Epithelial cell of proximal tubule (primary cell): ENCODE measurements at places on chromosomes 16 and 17.

GRCh38 chr16:65375651-65376050 is 253.8 kb upstream of the CDH11 start:
- no peak for DNase-seq

- DNase-seq: no peak
These were observed 142.3 kb downstream of the HS3ST4 start for GRCh38 chr16:25834101-25834500.

DNA sequence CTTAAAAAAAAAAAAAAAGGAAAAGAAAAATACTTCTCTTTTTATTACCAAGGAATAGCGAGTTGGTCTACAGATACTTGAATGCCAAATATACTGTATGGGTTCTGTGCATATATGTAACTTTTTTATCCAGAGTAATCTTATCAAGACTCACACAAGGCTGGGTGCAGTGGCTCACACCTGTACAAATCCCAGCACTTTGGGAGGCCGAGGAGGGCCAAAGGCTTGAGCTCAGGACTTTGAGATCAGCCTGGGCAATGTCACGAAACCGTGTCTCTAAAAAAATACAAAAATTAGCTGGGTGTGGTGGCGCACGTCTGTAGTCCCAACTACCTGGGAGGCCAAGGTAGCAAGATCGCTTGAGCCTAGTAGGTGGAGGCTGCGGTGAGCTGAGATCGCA is 137.4 kb upstream of the TMEM97 start:
- DNase-seq: no peak

DNA sequence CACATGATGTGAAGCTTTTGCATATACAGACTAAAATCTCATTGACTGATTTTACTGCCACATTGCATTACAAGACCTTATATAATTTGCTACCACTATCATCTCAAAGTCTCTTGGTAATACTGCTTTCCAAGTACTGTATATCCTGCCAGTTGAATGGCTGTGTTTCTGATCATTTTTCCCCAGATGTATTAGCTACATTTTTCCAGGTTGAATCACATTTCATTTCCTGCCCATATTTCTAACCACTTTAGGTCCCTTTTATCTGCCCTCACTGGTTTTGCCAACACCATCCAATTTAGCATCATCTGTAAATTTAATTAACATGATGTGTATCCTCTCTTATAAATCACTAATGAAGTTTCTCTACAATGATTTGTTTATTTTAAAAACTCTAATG is 365.7 kb upstream of the PMFBP1 start:
- no peak for DNase-seq

- no peak for DNase-seq
These were observed 678 bp upstream of the BAIAP2 start for GRCh38 chr17:81034168-81034777.

- DNase-seq: no peak
These were observed 18.5 kb upstream of the SOX9 start for GRCh38 chr17:72102366-72102765.

DNA sequence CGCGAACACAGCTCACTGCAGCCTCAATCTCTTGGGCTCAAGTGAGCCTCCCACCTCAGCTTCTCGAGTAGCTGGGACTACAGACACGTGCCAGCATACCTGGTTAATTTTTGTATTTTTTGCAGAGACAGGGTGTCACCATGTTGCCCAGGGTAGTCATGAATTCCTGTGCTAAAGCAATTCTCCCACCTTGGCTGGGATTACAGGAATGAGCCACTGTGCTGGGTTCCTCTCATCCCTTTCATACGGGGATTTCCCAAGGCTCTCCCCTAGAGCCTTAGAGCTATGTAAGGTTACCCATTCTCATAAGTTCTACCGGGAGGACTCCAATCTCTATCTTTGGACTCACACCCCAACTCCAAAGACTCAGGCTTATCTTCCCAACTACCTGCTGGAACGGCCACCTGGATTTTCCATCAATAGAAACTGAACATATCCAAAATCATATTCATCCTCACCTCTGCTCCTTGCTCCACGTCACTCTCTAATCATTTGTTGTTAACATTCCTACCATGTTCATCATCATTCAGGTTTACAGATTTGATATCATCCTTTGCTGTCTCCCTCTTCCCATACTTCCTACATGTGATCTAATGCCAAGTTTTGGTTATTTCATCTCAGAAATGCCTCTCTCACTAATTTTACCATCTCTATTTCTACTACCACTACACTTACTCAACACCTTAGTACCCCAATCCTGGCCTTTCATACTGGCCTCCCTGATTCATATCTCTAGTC is 92.5 kb downstream of the NCOR1 start:
- DNase-seq: no peak

DNA sequence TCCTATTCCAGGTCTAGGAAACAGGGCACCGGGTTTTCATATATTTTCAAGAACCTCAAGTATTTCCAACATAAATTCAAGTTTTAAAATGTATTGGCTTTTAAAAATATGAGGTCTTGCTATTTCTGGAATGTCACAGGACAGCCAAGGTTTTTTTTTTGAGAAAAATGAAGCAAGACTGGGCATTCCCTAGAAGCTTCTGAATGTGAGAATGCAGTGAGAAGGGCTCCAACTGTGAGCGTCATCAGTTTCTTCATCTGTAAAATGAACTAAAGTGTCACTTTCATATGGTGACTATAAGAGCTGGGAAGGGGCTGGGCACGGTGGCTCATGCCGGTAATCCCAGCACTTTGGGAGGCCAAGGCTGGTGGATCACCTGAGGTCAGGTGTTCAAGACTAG is 455.8 kb upstream of the MAF start:
- no peak for DNase-seq

GRCh38 chr17:38982858-38983746 is 15.9 kb upstream of the FBXO47 start:
- DNase-seq: no peak

DNA sequence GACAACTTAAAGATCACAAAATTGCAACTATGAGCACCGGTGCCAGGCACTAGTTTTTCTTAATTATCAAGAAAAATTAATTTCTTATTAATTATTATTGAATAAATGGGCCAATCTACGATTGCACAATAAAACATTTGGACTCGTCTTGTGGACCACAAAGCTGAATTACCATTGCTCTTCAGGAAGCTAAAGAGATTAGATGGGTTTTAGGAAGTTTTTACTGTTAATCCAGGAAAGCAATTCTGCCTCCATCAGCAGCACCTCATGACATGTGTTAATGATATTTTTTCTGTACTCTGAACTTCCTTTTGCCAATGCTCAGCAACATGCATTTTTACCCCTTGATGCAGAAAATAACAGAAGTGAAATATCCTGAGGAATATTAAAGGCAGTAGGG is 37.9 kb downstream of the HS3ST3A1 start:
- DNase-seq: no peak

GRCh38 chr16:50025537-50025931 is 509 bp downstream of the CNEP1R1 start:
- DNase-seq: no peak

DNA sequence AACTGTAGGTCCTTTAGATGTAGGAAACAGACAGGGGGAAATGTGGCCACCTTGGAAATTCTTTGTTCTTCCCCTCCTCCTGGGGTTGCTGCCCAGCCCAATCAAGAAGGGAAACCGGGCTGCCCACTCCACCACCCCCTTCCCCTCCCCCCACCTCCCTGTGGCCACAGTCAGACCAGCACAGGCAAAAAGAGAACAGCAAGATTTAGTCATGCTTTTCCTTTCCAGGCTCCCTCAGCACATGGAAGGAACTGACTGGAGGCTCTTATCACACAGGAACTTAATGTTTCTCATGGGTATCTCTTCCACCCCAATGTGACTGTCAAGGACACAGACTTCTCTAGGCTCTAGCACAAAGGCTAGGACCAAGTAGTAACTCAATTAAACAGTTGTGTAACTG is 3.0 kb upstream of the CCL1 start:
- DNase-seq: no peak

DNA sequence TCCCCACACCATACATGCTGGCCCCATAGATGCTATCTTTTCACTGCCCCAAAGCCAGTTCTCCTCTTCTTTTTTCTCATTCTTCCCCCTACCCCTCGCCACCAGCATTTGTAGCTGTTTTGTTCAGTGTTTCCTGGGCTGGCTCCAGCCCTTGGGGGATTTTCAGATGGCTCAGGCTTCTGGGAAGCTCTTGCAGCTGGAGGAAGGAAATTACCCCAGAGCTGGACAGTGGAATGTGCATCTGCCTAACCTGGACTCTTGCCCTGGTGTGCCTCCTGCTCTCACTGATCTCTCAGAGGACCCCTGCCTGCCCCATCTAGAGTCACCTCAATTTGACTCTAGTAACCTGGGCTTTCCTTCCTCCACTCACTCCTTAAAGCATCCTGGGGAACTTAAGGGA is 82.8 kb downstream of the MYH13 start:
- DNase-seq: no peak

DNA sequence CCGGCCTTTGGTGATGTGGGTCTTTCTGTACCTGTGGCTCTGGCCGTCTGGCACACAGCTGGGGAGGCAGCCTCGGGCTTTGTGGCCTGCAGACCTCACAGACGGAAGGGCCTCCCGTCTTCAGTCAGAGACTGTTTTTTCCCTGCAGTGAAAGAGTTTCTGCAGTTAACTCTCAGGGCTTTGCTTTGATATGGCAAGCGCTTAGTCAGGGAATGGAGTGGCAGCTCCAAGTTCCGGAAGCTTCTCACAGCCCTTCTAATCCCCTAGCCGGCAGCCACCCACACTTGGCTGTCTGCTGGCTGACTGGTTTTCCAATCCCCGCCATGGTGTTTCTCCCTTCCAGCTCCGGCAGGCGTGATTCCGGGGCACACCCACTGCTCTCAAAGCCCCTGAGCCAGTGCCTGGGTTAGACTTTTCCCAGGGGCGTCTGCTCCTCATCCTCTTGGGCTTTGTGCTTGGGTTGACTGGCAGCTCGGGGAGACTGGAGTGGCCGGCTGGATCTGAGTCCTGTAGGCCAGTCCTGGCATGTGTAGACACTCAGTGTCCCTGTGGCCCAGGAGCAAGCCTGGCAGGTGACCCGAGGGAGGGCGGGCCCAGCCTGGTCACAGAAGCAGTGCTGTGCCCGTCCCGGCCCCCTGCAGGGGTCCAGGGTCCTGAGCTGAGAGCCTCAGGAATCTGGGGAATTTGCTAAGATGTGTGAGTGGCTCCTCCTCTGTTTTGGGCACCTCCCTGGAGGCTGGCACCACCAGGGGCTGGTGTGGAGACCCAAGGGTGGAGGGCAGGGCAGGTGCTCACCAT is 29.9 kb downstream of the BAIAP2 start:
- no peak for DNase-seq

DNA sequence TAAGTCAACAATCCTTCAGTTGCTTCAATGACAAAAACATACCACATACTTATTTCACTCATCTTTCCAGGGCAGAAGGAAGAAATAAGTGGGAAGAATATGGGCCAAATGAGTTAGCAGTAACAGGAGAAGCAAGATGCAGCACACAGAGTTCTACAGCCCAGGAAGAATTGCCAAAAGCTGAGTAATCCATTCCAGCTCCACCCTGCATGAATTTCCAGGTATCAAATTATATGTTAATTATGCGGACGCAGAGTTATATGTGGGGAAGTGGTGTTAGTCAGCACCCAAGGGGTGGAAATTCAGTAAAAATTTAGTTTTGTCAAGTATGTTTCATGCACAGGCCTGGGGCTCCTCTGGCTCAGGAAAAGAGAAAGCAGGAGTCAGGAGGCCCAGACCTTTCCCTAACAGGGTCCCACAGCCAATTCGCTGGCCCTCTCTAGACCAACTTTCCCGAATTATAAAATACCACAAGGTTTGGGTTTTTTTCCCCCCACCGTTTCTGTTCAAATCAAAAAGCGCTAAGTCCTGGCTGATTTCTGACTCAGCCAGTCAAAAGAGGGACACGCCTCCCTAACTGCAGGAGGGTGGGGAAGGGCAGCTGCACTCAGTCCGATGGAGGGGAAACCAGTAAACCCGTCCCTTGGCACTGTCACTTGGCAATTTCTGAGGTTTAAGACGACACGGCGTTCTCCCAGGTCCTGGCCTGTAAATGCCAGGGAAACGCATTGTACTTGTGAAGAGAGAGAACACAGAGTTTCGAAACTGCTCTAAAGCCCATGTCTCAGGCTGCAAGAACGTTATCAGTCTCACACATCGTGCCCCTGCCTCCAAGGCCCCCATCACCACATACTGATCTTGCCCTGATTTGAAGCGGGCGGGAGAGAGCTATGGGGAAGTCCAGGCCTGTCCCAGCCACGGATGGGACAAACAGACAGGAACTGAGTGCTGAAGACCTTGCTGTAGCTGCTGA is 58.1 kb downstream of the ZFHX3 start:
- peak; percentile 58 for DNase-seq

DNA sequence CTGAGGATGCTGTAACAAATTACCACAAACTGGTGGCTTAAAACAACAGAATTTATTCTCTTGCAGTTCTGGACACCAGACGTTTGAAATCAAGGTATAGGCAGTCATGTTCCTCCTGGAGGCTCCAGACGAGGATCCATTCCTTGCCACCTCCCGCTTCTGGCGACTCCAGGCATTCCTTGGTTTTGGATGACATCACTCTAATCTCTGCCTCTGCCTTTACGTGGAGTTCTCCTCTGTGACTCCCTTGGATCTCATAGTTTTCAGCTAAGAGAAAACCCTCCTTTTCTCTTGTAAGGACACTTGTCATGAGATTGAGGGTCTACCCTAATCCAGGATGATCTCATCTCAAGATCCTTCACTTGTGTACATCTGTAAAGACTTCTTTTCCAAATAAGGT is 31.4 kb upstream of the HS3ST3B1 start:
- DNase-seq: no peak

GRCh38 chr17:74962622-74963394 is 9.8 kb downstream of the HID1 start:
- DNase-seq: no peak

GRCh38 chr16:67881621-67882161 is 3.0 kb upstream of the NRN1L start:
- no peak for DNase-seq

GRCh38 chr16:11582157-11582814 is 4.4 kb downstream of the LITAF start:
- DNase-seq: no peak

DNA sequence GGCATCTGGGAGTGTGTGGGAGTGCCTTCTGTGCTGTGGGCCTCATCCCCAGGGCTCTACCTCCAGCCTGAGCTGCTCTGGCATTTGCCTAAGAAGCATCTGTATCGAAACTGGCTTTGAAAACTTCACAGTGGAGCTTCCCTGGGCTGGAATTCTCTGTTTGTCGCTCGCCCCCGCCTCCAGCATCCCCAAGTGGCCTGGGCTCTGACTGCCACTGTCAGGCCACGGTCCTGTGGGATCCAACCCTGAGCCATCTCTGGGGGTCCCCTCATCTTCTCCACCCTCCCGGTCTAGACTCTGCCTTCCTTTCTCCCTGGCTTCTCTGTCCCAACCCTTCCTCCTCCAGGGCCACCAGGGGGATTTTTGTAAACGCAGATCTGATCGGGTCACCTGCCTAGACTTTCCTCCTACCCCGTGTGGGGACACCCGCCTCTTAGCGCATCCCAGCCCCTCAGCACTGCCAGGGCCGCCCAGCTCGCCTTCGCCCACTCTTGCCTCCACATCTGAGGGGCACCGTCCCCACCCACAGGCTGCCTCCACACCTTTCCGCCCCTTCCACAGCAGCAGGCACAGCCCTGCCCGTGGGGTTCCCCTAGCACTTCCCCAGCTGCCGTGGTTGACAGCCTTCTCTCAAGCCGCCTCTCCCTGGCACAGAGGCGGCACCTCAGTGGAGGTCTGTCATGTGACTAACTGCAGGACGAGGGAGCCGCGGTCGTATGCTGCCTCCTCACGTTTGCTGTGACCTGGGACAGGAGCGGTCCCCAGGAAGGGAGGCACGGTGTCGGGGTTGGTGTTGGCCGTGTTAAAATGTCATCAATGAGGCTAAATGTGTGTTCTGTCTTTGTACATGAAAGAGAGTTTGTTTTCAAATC is 12.0 kb downstream of the TBC1D24 start:
- DNase-seq: no peak

- DNase-seq: peak; percentile 74
These were observed 40.6 kb downstream of the MIS12 start for GRCh38 chr17:5526821-5527598.

GRCh38 chr17:7441266-7441665 is 2.0 kb downstream of the FGF11 start:
- no peak for DNase-seq
